GM19239 (cell line): ENCODE measurements at places on chromosomes 6 and 20.

- no peak for DNase-seq
Measured at GRCh38 chr20:51623255-51623654, 80.7 kb upstream of the NFATC2 start.

- DNase-seq: no peak
Measured at GRCh38 chr20:2709205-2709981, 16.8 kb downstream of the EBF4 start.

GRCh38 chr6:22149501-22150367 is 147.1 kb downstream of the PRL start:
- DNase-seq: no peak

DNA sequence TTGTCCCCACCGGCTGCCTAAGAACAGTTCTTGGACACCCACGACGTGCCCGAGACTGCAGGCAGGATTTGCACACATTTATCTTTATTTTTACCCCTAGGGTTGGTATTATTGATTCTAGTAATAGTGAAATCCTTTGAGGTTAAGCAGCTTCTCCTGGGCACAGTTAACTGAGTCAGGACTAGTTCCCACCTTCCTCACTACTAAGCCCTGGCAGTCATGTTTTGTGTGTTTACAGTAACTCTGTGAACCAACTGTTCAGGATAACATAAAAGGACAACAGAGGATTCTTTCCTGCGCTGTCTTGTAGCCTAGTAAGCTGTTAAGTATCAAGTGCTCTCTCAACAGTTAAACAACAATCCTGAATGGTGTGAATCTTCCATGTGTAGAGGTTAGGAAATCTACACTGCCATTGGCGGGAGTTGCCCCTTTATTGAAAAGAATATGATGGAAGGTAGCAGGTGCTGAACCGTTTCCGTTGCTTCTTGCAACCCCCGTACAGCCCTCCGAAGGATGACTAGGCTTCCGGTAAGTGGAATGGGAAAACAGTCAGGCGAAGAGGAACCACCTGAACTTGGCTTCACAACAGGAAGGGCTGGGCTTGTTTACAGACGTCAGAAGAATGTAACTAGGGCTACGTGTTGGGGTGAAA is 979 bp upstream of the SOD2 start:
- no peak for DNase-seq

DNA sequence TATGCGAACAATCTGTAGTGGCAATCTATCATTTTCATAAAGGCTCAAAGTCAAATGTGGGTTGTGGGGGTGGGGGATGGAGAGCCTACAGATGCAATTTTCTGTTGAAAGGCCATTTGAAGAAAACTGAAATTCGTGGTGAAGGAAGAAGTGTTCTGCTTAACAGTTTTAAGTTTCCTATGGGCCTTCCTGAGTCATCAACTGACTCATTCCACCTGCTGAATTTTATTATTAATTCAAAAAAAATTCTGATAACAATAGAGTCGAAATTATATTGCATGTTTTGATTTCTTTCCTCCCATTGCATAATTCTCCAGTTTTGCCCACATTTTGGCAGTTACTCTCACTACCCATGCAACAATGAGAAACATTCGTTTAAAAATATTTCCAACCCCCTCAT is 622.3 kb upstream of the ARID1B start:
- no peak for DNase-seq
